ENCODE measurements at places on chromosomes 11 and 22. TPM values are rescaled to one million over a fixed set of nuclear protein-coding genes. Genes with fewer than 3 reads are reported as not detected.

The P2RX6 gene
- polyA plus RNA-seq: not detected

The SULT4A1 gene
- polyA plus RNA-seq: not detected

The CCDC116 gene
- not detected for polyA plus RNA-seq

GRCh38 chr22:27150544-27150941, 493.2 kb downstream of the MIAT start:
- no peak overlapping the region for H3K4me3 ChIP-seq
- no peak overlapping the region for H3K27ac ChIP-seq
- peaks cover 5% of the 10 kb centered on the region for H3K4me1 ChIP-seq
- peaks cover 6% of the 10 kb centered on the region for H3K27me3 ChIP-seq

The PGA4 gene
- polyA plus RNA-seq: 25,788 TPM
